HS-27A (cell line): ENCODE measurements at places on chromosomes 2 and 18.
A peak's percentile ranks its signal among the peaks of the same experiment; 100 is the strongest.

GRCh38 chr2:9710311-9710710 is 79.5 kb upstream of the YWHAQ start:
- DNase-seq, result no peak

DNA sequence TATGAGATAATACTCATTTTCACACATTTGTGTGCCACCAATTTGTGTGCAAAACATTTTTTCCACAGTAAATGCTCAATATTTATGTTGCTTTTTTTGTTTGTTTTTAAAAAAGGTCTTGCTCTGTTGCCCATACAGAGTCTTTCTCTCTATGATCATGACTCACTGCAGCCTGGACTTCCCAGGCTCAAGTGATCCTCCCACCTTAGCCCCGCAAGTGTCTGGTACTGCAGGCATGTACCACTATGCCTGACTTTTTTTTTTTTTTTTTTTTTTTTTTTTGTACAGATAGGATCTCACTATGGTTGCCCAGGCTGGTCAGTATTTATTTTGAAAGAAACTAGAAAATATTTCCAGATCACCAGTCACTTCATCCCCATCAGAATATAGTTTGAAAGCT is 297.8 kb upstream of the GYPC start:
- no peak for DNase-seq

- no peak for DNase-seq
Measured at GRCh38 chr2:69097148-69097610, 84.2 kb downstream of the ANTXR1 start.

DNA sequence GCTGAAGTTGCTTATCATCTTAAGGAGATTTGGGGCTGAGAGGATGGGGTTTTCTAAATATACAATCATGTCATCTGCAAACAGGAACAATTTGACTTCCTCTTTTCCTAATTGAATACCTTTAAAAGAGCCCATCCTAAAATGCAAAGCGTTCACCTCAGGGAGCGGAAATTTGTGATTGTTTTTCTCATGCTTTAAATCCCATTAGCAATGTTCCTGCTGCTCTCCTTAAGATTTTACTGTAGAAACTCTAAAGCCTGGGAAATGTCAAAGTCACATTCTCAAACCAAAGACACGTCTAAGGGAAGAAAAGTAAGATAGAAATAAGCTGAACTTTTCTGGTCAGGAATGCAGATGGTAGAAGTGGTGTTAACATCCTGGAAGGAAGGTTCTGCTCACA is 285.8 kb upstream of the MAP2 start:
- DNase-seq, result no peak

DNA sequence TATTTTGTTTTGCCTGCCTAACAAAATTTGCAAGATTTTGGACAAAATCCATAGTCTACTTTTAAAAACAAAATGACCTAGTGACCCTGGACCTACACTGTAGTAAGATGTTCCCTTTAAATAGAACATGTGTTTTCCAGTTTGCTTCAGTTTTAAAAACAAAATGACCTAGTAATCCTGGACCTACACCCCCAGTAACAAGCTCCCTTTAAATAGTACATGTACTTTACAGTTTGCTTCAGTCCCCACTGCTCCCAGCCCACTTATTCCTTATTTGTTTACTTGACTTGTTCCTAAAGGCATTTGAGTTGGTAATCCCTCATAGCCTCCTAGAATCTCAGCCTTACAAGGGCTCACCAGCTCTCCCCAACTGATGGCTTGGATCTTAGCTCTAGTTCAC is 34.5 kb upstream of the HTR2B start:
- DNase-seq, result no peak

DNA sequence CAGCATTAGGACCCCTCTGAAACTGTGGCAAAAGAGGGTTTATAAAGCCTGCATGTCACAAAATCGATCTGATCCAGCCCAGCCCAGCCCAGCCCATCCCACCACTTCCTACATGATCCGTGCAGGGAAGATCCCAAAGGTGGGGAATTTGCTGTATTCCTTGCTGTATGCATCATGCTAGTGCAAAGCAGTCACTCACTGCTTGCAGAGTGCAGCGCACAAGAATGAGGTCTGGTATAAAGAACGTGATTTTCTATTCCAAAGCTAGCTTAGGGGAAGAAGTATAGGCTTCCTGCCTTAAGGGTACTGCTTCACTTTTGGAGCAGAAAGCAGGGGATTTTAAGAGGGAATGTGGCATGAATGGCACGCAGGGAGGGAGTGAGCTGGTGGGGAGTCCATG is 18.9 kb upstream of the SERPINB11 start:
- DNase-seq, result no peak

DNA sequence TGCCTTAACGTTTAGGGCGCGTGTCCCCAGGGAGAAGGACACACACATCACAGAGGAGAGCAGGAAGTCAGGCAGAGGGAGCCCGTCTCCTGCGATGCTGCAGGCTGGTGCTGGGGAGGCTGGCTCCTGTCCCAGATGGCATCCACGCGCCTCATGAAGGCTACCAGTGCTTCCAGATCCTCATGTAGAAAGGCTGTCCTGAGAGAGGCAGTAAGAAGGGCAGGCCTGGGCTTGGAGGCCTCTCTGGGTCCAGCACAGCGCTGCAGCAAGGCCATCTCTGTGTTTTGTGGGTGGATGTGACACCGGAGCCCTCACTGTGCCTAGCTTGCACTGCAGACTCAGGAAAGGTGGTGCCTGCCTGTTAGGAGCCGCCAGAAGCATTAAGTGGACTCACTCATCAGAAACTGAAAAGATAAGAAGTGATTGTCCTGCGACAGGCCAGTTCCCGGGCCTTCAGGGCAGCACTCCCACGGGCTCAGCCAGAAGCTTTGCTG is 62.7 kb downstream of the FAM168B start:
- DNase-seq, result no peak

DNA sequence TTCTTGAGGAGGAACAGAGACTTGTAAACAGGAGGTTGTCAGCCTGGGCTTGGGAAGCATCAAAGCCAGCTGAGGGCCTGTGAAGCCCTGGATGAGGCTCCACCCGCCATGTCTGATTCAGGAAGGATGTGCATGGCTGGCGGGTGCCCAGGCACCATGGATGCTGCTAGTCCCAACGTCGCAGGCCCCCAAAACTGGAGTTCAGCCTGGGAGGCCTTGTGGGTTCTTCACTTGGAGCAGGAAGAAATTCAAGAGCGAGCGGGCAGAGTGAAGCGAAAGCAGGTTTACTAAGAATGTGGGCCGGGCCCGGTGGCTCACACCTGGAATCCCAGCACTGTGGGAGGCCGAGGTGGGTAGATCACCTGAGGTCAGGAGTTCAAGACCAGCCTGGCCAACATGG is 12.1 kb upstream of the PXDN start:
- DNase-seq, result no peak

DNA sequence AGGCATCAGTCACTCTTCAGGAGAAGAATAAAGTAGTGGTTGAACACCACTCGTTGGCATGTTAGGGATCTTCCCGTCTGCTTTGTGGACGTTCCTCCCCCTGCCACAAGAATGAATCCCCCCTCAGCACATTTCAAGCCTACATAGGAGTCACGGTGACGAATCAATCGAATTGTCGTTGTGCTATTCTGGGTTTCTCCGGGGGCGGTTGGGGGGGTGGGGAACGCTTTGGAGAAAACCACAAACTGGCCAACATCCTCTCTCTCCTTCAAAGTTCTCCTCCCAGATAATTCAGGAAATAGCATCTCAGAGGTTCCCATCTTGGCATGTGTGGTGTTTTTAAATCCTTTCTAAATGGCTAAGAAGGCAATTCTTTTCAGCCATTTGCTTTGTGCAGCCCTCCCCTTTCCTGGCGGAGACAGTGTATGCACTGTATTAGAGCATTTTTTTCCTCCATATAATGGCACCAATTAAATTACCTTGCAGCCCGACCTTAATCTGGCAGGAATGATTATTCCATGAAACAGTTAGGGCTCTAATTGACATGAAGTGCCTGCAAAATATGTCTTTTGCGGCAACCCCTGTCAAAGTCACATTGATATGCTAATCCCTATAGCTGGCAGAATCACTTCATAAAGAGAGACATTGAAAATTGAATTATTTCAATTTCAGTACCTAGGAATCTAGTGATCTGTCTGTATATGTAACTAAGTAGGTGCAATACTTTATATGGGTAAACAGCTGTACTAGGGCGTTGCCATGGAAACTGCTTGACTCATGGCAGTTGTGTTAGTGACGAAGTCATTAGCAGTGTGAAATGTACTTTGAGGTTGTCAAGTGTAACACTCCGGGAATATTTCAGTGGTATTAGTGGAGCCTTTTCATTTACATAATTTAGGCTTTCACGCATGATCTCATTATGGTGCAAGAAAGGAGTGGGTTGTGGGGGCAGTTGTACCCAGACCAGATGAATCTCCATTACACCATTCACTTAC is 323.4 kb upstream of the SLC14A2 start:
- no peak for DNase-seq

- peak; percentile 3 for DNase-seq
Measured at GRCh38 chr2:178109813-178110212, 2.4 kb upstream of the RBM45 start.

DNA sequence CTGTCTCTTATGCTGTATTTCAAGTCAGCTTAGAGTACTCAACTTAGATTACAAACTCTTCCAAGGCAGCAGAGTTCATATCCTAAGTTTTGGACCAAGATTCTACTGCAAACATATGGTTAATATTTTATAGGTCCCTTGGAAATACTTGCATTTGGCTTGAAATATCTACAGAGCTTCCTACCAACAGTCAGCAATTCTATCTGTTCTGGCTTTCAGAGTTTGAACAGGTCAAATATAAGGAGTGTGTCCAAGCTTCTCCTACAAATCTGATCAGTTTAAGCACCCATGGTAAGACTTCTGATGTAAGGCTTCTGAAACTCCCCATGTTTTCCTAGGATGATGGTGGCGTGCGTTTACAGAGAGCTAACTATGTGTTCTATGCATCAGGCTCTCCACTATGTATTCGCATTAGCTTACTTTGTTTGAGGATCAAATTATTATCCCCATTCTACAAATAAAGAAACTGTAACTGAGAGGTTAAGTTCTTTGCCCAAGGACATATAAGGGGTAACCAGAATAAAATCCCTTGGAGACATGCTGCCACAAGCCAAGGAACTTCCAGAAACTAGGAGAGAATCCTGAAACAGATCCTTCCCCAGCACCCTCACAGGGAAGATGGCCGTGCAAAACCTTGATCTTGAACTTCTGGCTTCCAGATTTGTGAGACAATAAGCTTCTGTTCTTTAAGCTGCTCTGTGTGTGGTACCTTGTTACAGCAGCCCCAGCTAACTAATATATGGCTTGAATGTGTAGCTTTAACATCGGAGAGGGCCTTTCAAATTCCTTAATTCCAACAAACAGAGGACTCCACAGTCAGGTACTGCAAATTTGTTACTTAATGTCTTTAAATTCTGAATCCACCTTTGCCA is 55.1 kb downstream of the ATP8B1 start:
- no peak for DNase-seq

- no peak for DNase-seq
Measured at GRCh38 chr2:128477026-128477820, 158.6 kb upstream of the HS6ST1 start.

DNA sequence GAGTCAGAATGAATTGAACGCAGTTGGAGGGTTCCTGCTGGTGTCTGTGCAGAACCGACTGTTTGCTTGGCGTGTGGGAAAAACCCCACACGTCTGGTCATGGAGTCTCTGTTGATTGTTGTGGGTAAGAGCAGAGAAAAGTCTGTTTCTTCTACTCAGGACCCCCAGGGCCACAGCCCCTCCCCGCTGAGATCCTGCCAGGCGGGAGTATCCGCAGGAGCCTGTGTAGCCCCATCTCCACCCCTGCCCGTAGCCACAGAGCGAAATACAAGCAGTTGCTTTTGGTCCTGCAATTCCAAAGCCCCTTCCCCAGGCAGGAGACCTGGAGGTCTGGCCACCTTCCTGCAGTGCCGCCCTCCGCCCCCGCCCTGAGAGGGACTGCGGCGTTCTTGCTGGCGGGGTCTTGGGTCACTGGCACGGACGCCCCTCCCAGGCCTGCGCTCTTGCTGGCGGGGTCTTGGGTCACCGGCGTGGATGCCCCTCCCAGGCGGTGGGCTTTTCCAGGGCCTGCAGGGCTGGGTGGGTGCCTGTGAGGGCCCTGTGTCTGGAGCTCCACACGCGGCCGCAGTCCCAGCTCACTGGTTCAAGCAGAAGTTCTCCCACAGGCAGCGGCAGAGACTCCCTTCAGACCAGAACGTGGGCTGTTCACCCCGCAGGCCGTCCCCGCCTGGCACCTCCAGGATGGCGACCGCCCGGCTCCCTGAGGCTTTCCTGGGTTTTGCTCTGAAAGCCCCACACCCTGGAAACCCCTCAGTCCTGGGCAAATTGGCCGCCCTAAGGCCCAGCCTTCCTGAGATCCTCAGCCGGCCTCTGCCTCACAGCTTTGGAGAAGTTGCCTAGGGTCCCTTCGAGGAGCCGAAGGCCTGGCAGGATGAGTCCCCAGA is 76.0 kb upstream of the CTDP1 start:
- no peak for DNase-seq

- no peak for DNase-seq
Measured at GRCh38 chr2:18123211-18123570, 244.7 kb downstream of the KCNS3 start.

DNA sequence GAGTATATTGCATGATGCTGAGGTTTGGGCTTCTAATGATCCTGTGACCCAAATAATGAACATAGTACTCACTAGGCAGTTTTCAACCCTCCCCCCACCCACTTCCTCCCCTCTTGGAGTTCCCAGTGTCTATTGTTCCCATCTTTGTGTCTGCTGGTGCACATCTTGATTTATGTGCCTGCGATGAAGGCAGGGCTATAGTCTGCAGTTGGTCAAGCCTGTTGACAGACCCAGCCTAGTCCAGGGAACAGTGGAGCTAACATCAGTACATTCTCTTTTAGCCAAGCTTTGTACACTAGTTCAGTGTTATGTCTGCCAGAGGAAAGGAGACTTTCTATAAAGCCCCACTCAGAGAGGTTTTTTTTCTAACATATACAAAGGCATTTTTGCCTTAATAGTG is 287.6 kb downstream of the CPS1 start:
- DNase-seq, result no peak

DNA sequence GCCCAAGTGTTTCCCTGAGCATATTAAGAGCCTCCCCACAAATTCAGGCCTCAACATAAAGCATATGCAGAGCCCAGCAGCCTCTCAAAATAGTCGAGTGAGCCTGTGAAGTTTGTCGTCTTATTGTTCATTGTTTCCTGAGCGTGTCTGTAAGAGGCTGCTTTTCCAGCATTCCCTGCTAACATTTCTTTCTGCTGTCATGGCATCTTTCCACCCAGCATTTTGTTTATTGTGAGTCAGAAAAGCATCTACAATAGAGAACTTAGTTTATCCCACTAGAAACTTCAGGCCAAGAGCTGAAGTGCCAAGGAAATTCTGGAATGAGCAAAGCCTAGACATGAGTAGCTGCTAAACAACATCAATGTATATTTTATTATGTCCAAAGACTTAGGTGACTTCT is 46.3 kb upstream of the STAM2 start:
- no peak for DNase-seq

DNA sequence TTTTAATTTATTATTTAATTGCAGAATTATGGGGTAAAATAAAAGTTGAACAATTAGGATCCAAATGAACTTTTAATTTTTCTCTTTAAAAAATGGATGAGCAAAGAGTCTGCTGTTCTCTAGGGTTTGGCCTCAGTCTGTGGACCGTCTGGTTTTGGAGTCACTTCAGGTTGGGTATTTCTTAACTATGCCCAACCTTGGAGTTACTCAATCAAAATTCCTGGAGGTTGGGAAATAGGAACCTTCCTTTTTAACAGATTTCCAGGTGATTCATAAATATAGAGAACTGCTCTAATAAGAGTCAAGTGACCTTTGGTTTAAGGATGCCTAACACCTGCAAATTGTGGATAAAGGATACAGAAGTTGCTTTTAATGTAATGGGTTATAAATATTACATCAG is 241.5 kb upstream of the GCFC2 start:
- DNase-seq, result no peak
